ENCODE measurements at places on chromosomes 2 and 18.

DNA sequence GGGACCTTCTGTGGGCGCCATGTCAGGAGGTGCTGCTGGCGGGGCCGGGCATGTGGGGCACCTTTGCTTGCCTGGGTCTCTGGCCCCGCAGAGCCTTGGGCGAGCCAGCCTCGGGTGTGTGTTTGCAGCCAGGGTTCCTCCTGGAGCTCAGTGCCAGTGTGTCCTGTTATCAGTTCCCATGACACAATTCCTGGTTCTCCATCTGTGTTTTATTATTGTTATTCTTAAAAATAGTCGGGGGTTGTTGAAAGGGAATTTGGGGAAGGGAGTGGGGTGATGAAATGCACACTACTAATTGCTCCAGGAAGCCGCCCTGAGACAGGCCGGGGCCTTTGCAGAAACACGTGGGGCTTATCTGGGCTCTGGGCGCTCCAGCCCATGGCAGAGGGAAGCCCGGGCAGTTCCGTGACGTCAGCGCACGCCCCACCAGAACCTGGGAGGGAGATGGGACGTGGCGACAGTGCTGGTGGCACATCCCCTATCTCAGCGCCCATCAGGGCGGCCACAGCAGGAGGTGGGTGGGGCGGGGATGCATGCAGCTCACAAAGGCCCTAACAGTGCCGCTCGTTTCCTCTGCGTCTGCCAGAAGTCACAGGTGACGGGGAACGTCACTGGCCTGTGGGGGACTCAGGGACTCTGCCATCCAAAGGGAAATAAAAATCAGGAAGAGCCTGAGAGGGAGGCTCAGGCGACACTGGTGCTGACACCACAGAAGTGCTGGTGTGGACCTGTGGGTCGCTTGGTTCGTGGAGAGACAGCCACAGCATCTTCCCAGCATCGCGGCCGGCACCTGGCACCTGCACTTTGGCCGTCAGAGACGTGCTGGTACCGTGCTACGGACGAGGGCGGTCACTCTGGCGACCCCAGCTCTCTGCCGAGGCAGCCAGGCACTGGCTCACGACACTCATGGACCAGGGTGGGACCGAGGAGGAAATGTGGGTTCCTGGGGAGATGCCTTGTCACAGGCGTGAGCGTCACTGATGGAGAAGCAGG, 131.0 kb downstream of the NFATC1 start:
- no peak for DNase-seq

GRCh38 chr2:128720080-128721022, 401.7 kb upstream of the HS6ST1 start:
- DNase-seq: no peak

GRCh38 chr18:46035696-46036680, 36.1 kb downstream of the PSTPIP2 start:
- no peak for DNase-seq

GRCh38 chr2:139209586-139209985, 429.4 kb upstream of the NXPH2 start:
- no peak for DNase-seq

- no peak for DNase-seq
Observed at GRCh38 chr2:59034837-59035236, 793.7 kb upstream of the FANCL start.
